Naive thymus-derived CD4-positive, alpha-beta T cell (primary cell): ENCODE measurements at places on chromosomes 6 and 20. TPM values are rescaled to one million over a fixed set of nuclear protein-coding genes. Genes with fewer than 3 reads are reported as not detected.

DNA sequence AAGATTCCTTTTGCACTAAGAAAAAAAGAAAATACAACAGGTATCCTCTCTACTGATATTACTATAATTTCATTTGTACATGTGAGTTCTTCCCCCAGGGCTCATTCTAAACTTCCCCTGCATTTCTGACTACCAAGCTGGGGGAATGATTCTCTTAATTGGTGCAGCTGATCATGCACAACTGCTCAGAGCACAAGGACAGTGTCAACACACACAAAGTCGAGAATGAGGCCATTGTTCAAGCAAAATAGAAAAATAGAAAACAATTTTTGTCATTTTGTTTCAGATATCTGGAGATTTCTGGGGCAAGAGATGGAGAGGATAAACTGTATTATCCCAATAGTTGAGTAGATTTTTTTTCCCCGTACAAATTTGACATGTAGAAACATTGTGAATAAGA lies 236.3 kb downstream of the HAO1 start:
- DNase-seq = no peak

Gene TAGAP
- 81.6 TPM for total RNA-seq

Gene MYBL2
- not detected for total RNA-seq

DNA sequence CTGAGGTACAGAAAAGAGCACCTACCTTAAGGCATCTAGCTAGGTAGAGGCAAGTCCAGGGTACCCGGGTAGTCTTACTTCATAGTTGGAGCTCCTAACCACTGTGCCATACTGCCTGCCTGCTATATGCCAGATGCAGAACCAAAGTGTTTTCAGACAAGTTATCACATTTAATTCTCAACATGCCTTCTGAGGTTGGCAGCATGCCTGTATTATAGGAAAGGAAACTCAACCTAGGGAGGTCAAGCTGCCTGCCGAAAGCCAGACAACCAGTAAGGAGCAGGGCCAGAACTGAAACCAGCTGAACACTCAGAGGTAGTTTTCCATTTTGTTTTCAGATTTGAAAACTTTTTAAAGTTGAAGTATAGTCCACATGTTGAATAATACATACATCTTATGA lies 5.4 kb downstream of the CTNNBL1 start:
- DNase-seq = no peak

Gene EYA2
- not detected for total RNA-seq

DNA sequence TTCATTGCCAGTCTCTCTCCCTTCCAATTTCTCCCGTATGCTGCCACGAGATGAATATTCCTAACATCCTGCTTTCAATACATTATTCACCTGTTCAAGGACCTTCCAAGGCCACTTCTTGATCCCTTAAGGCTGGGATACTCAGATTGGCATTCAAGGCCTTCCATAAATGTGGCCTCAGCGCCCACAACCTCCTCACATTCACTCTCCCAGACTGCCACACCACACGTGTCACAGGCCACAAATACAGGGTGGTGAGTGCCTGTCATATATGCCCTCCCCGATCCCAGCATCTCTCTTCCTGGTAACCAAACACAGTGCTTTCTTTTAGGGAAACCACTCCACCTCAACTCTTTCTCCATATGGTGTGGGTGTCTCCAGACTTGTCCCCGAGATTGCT lies 55.5 kb downstream of the TTI1 start:
- no peak for DNase-seq

- no peak for DNase-seq
These were observed 396.5 kb downstream of the SMOC2 start for GRCh38 chr6:168837254-168838036.

Gene MEI4
- total RNA-seq = not detected
